ENCODE measurements at places on chromosomes 5 and 9.

DNA sequence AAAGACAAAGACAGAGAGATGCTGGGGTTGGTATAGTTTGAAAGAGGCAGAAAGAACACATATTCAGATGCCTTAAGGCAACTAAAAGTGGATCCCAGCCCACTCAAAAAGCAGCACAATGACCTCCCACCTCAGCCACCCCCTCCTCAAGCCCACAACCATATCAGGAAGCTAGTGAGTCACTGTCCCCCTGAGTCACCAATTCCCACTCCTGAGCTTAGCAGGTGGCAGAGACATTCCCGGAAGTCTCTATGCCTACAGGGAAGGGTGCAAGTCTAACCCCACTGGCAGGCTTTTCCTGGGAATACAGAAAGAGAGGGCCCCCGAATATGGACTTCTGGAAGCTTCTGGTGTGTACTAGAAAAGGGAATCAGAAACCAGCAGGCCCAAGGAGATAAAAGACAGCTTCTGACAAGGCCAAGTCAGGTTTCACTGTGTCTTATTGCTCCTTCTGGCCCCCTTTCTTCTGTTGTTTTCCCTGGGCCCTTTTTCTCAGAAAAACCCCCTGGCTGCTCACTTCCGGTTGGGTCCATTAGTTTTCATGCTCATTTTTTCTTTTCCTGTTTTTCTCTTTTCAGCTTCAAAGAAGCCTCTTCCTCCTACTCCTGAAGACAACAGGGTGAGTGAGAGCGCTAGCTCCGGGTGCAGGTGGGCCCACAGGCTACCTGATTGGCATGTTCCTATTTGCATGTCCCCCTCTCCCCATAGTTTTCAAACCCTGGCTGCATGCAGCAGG is 36.8 kb downstream of the ITK start:
- no peak for DNase-seq

DNA sequence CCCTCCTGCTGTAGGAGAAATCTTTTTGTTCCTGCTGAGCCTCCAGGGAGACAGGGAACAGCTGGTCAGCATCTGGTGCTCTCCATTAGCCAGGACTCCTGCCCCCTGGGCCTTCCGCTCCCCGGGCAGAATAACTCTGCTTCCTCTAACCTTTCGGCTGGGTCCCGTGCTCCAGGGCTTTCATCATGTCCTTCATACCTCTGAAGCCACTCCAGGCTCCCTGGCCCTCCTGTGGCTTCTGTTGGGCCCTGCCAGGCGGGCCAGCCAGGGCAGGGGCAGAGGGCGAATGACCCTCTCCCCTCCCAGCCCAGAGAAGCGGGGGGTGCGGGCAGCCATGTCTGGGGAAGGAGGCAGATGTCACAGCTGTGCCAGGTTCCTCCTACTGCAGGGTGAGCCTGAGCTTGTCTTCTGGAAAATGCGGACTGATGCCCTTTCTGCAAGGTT is 81.7 kb upstream of the LMX1B start:
- DNase-seq = no peak

- DNase-seq = no peak
Observed at GRCh38 chr5:132103969-132104391, 30.4 kb downstream of the CSF2 start.

DNA sequence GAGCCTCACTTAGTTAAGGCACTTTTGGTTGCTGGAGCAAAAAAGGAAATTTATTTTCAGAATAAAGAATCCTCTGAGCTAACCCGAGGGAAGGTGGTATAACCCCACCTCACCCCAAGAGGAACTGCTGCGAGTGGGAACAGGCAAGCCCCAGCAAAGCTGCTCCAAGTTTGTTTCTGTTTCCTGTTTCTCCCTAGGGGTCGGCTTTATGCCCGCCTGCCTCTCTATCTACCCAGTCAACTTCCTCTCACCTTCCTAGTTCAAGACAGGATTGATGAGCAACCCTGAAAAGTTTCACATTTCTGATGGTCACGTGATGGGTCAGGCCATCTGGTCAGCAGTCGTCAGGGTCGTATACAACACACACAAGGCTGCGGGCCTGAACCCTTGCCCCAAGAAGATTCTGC is 31.1 kb downstream of the TRIO start:
- no peak for DNase-seq

- DNase-seq = peak; percentile 68
Observed at GRCh38 chr9:134066913-134067851, 644 bp downstream of the BRD3 start.

DNA sequence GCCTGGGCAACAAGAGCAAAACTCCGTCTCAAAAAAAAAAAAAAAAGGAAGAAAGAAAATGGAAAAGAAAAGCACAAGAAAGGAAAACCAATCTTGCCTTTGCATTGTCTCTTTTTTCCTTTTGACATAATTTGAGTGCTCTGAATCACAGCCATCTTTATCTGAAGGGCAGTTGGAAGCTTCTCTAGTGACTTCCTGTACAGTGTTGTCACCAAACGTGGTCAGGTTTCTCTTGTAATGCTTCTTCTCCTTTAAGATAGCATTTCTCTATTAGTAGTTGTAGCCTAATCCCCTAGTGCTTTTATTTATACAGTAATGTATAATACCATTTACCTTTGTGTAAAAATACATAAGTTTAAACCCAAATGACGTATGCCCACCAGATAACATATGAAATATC is 18.1 kb downstream of the PRKACG start:
- DNase-seq = no peak

GRCh38 chr5:133735346-133735745 is 123.0 kb upstream of the FSTL4 start:
- DNase-seq = peak; percentile 22

GRCh38 chr9:130262061-130262745 is 3.4 kb upstream of the HMCN2 start:
- DNase-seq = no peak

DNA sequence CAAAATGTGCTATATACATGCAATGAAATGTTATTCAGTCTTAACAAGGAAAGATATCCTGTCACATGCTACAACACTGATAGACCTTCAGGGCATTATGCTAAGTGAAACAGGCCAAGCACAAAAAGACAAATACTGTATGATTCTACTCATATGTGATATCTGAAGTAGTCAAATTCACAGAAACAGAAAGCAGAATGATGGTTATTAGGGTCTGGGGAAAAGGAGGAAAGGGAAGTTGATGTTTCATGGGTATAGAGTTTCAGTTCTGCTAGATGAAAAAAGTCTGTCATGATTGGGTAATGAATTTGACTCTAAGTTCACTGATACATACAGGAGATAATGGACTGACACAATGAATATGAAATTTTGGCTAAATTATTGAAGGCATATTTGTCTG is 11.2 kb upstream of the RIC1 start:
- no peak for DNase-seq

DNA sequence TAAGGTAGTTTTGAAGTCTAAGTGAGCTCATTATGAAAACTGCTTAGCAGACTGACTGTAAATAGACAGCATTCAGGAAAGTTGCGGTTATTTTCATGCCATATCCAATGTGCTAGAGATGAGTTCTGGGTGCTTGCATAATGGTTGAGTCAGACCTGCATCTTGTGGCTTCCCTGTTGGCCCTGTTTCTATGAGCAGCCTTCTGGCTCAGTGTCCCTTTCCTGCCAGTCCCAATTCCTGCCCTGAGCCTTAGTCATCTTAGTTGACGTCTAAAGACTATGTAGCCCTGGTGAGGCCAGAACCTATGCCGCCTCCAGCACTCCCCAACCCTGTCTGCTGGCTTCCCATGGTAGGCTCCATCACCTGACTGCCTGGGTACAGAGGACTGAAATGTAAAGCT is 76.3 kb upstream of the TNFSF8 start:
- peak; percentile 13 for DNase-seq

DNA sequence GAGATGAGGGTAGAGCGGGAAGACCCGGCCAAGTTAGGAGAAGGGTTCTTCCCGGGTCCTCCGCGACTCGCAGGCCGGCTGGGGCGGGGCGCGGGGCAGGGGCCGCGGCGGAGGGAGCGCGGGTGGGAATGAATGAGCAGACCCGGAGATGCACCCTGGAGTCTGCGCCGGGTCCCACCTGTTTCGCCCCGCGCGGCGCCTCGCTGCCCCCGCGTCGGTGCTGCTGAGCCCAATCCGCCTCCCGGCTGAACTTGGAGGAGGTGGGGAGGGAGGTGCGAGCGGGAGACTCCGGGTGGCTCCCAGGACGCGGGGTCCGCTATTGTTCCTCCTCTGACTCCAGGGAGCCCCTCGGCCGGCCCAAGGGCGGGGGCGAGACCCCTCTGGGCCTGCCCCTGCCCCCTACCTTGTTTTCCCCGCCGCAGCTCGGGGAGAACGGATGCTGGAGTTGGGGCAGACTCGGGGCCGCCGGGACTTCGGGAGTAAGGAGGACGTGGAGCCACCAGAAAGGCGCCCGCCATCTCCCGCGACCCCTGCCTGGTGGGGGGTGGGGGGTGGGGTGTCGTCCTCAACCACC is 659 bp downstream of the RAI14 start:
- DNase-seq = peak; percentile 42

DNA sequence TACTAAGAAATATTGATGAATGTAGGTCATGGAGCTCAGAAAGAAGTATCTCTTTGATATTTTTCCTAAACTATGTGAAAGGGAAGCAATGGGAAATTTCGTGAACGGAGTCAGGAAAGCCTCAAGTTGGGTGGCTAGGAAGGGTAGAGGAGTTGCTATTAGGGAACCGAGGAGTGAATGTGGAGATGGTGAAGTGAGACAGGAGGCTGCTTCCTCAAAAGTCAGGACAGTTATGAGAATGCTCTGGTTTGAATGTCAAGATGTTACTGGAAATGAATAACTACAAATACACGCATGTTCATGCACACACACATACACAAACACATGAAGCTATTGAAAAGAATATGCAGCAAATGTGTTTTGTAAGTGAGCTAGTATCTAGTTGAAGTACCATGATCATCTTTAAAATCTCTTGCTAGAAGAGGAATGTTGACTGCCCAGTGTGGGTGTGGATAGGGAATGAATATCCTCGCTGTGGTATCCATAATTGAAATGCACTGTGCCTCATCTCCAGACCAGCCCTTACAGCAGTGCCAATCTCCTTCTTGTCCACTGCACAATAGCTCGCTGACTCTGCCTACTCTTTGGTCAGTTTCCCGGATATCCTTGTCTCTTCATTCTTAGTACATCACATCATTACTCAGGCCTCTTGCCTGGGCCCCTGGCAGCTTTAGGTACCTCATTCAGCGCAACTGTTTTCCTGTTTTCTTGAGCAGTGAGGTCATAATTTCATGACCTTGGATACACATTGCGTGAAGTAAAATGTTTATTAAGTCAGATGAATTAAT is 21.9 kb upstream of the PDCD1LG2 start:
- no peak for DNase-seq

- no peak for DNase-seq
Observed at GRCh38 chr5:54205453-54205852, 104.9 kb downstream of the ARL15 start.

GRCh38 chr5:179377421-179378115 is 32.3 kb upstream of the ADAMTS2 start:
- no peak for DNase-seq

DNA sequence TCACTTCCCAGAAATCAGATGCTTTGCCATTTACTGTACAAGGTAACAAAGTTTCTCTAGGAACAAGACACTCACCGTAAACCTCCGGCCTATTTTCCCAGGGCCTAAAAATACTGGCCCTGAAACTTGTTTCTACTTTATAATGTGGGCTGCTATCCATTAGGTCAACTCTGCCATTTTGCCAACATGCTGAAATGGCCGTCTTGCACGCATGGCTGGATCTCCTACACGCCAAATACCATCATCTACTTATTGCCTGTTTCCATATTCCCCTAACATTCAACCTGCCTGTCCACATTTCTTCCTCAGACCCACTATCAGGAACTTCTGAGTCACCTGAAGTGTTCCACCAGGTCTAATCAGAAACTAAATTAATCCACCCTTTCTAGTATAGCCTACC is 4.7 kb downstream of the TBCA start:
- no peak for DNase-seq

- DNase-seq = no peak
Observed at GRCh38 chr5:116699332-116699731, 124.7 kb upstream of the SEMA6A start.

DNA sequence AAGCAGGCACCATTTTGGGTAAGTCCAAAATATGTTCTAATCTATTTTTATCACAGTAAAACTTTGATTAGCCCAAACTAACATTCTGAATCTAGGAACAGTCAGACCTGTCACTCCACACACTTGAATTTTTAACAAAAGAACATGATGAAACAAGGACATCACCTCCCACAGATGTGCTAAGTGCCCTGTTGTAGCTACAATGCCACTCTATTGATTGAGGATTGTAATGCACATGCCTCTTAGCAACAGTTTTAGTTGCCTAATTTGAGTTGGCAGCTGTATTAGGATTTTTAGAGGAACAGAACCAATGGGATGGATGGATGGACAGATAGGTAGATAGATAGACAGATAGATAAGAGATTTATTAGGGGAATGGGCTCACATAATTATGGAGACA is 20.3 kb upstream of the RNF20 start:
- DNase-seq = no peak

DNA sequence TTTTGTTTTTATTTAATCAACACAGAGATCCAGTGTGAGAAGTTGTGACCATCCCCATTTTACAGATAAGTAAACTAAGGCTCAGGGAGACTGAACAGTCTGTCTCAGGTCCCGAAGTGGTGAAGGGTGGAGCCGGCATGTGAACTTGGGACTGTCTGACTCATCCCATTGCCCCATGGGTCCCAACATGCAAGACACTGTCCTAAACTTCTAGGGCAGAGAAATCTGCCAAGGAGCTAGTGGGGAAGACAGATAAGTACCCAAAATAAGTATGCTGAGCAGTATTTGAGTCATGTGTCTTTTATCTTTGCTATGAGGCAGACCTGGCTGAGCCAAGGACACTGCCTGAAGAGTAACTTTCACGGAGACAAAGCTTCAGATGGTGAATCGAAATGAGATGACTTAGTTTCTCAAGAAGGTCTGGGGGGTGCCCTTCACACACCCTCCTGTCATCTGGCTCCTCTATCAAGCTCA is 64.3 kb upstream of the SLC25A51 start:
- peak; percentile 66 for DNase-seq

DNA sequence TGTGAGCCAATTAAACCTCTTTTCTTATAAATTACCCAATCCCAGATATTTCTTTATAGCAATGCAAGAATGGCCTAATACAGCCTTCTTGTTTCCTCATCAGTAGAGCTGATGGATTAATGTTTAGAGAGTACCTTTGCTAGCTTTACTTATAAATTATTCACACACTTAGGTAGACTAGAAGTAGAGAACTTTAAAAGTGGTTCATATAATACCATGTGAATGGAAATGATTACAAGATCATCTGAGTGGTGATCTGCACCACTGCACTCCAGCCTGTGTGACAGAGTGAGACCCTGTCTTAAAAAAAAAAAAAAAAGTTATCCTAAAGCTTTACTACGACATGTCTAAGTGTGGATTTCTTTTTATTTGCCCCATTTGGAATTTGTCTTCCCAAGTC is 23.2 kb upstream of the LRRTM2 start:
- DNase-seq = no peak

- no peak for DNase-seq
Observed at GRCh38 chr5:103436112-103436511, 126.5 kb downstream of the NUDT12 start.

- no peak for DNase-seq
Observed at GRCh38 chr9:122281368-122281767, 16.7 kb downstream of the MRRF start.

DNA sequence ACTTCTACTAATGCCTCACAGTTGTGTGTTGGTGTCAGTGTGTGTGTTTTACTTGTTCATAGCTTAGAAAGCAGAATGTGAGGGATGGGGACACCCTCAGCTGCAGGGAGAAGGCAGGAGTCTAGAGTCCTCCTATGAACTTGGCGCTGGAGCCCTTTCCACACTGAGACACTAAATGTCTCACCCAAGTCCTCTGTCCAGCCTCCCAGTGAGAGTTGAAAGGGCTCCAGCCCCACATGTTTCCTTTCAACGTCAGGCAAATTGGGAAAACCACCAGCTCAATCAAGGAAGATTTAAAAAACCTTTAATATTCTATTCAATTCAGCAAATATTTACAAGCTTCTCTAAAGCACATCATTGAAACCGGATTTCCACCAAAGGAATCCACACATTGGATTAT is 167.6 kb upstream of the MSX2 start:
- no peak for DNase-seq
